Fibroblast of skin of scalp (primary cell): ENCODE measurements at places on chromosomes 13 and 19.

GRCh38 chr13:71460211-71460610 lies 406.8 kb downstream of the DACH1 start:
- DNase-seq: no peak

DNA sequence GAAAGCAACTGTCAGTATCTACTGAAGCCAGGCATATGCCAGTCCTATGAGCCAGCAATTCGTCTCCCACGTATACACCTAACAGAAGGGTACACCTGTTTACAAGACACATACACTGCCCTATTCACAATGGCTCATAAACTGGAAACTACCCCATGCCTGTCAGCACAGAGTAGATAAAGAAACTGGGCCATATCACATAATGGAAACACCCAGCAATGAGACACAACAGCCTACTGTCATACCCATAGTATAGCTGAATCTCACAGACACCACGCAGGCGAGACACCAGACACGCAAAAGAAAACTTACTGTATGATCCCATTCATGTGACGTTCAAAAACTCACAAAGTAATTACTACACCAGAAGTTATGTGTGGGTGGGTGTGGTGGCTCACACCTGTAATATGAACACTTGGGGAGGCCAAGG lies 15.7 kb downstream of the NOSIP start:
- DNase-seq: no peak

DNA sequence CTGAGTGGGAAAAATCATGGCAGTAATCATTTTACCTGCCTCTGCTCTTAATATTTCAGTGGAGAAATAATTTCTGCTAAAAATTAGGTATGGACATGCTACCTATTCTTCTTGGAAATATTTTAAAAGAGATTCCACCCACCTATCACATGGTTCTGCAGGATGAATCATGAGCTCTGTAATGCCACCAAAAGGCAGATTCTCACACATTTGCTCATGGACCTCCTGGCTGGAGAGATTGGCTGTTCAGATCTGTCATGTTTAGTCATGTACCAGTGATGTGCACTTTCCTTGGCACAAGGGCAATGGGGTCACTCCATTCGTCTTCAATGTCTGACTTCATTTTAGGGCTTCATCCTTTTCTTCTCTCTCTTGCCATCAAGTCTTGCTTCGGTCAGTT lies 101.8 kb upstream of the MBNL2 start:
- peak; percentile 34 for DNase-seq

DNA sequence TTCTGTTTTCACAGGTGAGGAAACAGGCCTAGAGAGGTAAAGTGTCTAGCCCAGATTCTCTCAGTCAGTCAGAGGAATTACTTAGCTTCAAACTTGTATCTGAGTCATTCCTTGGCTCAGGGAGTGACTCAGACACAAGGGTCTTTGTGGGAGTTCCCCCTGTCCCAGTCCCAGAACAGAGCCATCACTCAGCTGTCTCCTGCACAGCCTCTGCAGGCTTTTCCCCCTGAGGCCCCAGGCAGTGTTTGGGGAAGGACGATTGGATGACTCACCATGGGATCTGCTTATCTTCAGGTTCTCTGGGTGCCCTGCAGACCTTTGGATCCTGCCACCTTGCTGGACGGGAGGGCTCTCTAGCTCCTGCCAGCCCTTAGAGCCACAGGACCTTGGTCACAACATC lies 13.2 kb downstream of the ZNF793 start:
- DNase-seq: no peak

- DNase-seq: no peak
Observed at GRCh38 chr19:50341091-50341564, 12.0 kb upstream of the KCNC3 start.

DNA sequence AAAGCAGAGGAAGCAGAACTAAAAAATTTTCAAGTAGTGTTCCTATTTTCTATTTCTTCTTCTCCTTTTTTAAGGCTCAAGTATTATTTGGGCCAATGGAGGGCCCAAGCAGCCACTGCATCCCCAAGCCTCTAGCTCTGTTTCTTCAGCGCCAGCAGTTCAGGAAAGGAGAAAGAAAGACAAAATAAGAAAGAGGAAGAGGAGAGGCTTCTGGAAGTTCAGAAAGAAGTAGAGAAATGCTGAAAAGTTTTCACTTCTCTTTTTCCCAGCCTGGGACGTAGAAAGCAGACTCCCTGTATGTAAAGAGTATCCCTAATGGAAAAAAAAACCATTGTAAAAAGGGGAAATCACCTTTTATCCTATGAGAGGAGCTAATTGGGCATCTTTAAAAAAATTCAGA lies 165.5 kb upstream of the KLF12 start:
- no peak for DNase-seq

DNA sequence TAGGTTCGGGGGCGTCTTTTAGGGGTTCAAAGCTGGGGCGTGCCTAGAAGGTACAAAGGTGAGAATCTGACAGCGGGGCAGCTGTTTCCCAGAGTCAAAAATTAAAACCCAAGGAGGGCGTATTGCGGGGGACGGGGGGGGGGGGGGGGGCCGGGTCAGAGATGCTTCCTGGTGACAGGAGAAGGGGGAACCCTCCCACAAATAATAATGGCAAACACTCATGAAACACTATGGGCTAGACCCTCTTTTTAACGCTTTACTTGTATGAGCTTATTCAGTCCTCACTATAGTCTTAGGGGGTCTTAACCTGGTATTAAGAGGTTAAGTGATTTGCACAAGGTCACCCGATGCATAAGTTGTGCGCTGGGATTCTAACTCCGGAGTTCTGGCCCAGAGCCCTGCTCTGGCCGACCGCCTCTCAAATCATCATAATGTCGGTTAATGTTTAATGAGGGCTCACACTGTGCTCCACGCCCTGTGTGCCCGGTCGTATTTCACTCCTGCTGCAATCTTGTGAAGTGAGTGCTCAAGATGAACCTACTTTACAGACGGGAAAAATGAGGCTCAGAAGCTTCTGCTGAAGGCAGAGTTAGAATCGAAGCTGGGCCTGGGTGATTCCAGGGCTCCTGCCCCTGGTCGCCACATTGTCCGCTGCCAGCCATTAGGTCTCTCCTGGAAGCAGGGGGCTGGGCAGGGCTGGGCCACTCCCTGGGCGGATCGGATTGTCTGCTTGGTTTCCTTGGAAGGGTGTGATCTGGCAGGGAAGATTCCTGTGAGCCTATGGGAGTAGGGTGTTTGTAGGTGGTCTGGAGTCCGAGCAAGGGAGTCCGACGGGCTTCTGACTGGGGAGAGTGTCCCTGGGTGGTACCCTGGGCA lies 964 bp downstream of the PAK4 start:
- DNase-seq: peak; percentile 27

DNA sequence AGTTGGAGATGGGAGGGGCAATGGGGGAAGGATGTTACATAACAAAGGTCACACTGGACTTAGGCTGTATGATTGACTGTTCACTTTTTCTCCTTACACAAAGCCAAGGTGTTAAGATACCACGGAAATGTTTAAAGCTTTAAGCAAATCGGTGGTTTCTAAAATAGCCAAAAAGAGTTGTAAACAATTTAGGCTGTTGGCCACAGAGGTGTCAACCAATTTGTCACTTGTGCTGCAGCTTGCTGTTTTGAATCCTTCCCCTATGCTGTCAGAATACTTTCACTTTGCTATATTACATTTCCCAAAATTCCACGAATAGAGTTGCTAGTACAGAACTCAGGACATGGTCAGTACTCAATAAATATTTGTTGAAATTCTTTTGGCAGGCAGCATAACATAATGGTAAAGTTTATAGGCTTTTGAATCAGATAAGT lies 149.3 kb downstream of the VWA8 start:
- no peak for DNase-seq

DNA sequence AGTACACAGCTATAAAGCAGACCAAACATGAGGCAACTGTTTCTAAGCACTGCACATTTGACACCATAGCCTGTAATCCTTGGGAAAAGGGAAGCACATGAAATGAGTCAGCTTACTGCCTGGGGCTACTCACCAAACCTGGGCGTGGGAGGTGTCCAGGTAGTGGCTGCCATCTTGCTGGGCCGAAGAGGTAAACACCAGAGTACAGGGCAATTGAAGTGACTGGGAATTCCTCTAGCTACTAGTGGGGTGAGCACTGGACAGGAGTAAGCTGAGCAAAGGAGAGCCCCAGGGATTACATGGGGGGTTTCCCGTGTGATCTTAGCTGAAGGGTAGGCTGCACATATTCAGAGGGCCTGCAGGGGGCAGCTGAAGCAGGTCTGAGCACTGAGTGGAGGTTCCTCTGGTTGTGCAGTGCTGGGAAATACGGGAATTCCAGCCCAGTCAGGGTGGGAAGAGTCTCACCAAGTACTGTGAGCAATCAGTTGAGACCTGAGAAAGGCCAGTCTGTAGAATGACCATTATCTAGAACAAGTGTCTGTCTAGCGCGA lies 140.5 kb downstream of the SLC7A1 start:
- no peak for DNase-seq

GRCh38 chr13:111398196-111398595 lies 77.8 kb downstream of the TEX29 start:
- DNase-seq: no peak

DNA sequence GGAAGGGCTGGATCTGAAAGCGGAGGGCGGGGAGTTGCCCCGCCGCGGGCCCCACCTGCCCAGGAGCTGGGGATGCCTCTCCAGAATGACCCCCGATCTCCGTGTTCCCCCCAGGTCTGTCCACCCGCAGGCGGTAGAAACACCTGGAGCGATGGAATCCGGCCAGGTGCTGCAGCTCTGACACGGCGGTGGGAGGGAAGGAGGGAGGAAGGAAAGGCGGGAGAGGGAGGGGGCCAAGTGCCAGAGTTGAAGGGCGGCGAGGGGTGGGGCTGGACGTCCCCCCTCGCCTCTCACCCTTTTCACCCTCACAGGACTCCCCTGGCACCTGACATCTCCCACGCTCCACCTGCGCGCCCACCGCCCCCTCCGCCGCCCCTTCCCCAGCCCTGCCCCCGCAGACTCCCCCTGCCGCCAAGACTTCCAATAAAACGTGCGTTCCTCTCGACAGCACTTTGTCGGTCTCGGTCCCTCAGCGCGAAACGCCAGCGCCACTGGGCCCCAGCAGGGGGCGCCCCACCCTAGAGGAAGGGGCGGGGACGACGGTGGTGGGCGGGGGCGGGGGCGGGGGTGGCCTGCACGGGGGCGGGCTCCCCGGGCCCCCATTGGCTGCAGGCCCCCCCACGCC lies 337 bp upstream of the FXYD7 start:
- peak; percentile 45 for DNase-seq

GRCh38 chr13:30844548-30845296 lies 61.3 kb upstream of the MEDAG start:
- no peak for DNase-seq

- DNase-seq: no peak
Observed at GRCh38 chr13:31649766-31650165, 89.6 kb upstream of the RXFP2 start.

- no peak for DNase-seq
Observed at GRCh38 chr19:23286477-23286876, 36.3 kb upstream of the ZNF724 start.

DNA sequence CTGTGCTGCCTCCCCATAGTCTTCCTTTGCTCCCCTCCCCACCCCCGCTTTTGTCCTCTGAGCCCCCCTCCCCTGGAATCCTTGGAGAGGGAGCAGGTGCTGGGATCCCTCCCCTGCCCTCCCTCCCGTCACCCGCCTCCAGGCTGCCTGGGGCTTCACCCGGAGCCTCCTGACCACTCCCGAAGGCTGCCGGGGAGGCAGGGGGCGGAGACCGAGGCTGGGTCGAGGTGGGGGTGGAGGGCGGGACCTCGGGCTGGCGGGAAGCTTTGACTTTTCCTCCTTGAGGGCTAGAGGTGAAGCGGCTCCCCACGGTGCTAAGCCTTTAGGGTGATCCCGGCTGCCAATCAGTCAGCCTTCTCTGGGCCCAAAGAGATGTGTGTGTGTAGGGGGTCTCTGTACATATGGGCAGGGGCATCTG lies 1.5 kb downstream of the KMT5C start:
- DNase-seq: peak; percentile 61

DNA sequence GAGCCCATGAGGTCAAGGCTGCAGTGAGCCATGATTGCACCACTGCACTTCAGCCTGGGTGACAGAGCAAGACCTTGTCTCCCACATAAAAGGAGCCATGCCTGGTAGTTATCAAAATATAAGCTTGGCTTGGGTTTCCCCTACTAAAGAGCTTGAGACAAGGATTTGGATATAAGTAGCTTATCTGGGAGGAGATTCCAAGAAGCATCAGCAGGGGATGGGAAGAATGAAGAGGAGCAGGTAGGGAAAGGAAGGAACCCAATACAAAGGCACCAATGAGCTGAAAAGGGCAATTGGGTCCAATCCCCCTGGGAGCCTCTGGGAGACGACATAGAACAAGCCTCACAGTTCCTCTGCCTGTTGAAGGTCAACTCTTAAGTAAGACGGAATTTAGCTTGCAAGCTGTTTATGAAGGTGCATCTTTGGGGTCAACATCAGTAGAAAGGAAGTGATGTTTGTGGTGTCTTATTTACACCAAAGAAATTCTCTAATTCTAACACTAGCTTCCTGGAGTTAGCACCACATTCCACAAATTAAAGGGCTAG lies 7.4 kb upstream of the CLEC4G start:
- no peak for DNase-seq
